ENCODE measurements at places on chromosomes 6 and 20.

DNA sequence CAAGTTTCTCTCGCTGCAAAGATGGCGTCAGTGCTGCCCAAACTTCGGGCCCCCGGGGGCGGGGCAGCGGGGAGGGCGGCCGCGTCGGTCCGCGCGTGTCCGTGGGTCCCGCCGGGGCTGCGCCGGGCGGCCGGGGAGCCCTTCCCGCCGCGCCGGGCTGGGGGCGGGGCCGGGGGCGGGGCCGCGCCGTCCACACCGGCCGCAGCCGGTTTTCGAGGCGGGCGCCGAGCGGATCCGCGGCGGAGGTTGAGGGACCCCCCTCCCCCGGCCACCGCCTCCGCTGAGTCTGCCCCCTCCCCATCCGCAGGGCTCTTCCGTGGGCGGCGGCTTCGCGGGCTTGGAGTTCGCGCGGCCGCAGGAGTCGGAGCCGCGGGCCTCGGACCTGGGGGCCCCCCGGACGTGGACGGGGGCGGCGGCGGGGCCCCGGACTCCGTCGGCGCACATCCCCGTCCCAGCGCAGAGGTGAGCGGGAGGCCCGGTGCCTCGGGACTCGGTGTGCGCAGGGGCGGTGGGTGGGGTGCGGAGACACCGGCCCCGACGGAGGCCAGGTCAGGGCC, 572 bp downstream of the SLC2A4RG start:
- no peak for DNase-seq

- no peak for DNase-seq
Observed at GRCh38 chr6:12379181-12379580, 89.0 kb downstream of the EDN1 start.

GRCh38 chr6:1610497-1611321, 994 bp downstream of the FOXC1 start:
- DNase-seq, result no peak

- no peak for DNase-seq
Observed at GRCh38 chr6:56734335-56734734, 91.6 kb upstream of the DST start.

GRCh38 chr6:1870932-1871331, 261.2 kb downstream of the FOXC1 start:
- DNase-seq, result no peak

DNA sequence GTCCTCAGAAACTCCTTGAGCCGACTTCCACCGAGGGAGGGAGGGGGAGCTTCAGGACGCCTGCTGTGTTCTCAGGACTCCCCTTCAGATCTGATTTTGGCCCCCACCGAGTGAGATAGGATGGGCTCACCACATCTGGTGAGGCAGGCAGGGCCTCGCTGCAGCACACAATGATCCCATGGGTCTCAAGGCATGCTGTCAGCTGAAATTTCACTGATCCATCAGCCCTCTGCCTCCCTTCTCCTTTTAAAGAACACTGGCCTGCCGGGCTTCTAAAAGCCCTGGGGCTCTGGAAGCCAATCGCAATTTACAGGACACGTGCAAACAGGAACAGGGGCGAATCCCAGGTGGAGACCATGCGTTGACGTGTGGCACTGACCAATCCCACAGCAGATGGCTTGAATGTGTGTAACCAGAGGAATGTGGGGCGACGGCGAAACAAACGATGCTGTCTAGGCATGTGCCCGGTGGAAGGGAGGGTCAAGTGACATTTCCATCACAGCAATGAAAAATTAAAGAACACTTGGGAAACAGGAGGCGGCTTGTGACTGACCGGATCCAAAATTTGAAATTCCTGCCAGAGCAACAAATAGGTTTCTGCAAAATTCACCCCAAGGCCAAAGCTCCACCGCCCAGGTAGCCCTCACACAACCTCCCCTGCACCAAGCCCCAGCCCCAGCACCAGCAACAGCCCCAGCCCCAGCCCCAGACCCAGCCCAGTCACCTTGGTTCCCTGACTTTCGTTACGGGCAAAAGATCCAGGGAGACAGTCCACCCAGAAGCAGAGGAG, 167.1 kb upstream of the ZNF337 start:
- no peak for DNase-seq

GRCh38 chr6:128363020-128363813, 157.2 kb downstream of the PTPRK start:
- DNase-seq, result no peak

GRCh38 chr6:145017516-145017915, 717.8 kb downstream of the EPM2A start:
- DNase-seq, result no peak

DNA sequence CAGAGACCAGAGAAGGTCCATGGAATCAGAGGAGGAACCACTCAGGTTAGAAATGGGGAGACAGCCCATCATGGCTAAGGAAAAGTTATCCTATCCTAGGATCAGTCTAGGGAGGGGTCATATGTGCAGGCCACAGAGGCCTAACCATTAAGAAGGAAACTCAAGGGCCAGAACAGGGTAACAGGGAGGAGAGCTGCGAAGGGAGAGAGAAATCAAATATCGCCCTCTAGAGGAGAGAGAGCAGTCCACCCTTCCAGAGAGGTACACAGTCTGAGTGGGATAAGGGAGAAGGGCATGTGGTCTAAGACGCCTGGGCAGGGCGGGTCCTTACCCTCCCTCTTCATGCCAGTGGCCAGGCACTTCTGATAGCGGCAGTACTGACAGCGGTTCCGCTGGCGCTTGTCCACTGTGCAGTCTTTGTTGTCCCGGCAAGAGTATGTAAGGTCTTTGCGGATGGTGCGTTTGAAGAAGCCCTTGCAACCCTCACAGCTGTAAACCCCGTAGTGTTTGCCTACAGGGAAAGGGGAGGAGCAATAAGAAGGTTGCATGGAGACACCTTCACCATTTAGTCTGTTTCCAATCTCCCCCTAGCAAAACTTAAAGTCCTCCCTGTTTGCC, 2.9 kb downstream of the RXRB start:
- no peak for DNase-seq

- no peak for DNase-seq
Observed at GRCh38 chr20:2385496-2385895, 4.8 kb downstream of the TGM6 start.

DNA sequence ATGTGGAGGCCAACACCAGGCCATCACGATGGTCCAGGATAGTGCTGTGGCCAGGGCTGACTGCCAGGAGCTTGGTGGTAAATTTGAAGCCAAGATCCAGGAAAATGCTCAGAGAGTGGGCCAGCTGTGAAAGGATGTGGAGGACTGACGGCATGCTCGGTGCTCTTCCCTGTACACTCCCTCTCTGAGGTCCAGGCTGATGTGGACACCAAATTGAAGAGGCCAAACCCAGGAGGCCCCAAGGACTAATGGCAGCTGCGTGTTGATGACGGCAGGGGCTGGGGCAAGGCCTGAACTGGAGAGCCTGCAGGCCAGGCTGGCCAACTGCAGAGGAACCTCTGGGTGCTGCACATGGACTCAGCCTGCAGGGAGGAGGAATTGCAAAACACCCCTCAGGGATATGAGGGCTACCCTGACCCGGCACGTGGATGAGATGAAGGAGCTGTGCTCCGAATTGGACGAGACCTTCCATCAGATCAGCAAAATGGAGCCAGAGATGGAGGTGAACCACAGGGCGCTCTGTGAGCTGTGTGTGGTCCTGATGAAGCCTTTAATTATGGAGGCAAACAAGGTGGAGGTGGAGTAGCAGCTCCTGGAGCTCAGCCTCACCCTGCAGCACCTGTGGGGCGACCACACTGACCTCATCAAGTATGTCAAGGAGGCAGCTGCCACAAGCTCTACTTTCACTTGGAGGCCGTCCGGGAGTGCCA, 6.9 kb upstream of the RAET1E start:
- DNase-seq, result no peak

GRCh38 chr20:63896264-63897105, 1.6 kb downstream of the DNAJC5 start:
- DNase-seq, result no peak

GRCh38 chr6:13235339-13235738, 93.0 kb downstream of the TBC1D7 start:
- no peak for DNase-seq

DNA sequence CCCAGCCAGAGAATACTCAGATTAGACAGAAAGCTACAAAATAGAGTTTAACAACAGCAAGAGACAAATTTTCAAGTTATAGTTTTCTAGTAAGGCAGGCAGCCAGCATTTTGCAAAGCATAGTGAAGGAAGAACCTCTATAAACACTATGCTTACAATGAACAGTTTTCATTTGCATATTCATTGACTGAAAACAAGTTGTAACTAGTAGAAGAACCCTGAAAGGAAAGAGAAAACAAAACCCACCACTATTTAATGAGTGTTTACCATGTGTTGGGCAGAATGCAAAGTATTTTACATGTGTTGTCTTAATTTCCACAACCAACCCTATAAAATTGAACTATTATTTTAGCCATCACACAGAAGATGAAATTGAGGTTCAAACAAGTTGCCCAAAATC, 196.1 kb downstream of the UBE3D start:
- no peak for DNase-seq

DNA sequence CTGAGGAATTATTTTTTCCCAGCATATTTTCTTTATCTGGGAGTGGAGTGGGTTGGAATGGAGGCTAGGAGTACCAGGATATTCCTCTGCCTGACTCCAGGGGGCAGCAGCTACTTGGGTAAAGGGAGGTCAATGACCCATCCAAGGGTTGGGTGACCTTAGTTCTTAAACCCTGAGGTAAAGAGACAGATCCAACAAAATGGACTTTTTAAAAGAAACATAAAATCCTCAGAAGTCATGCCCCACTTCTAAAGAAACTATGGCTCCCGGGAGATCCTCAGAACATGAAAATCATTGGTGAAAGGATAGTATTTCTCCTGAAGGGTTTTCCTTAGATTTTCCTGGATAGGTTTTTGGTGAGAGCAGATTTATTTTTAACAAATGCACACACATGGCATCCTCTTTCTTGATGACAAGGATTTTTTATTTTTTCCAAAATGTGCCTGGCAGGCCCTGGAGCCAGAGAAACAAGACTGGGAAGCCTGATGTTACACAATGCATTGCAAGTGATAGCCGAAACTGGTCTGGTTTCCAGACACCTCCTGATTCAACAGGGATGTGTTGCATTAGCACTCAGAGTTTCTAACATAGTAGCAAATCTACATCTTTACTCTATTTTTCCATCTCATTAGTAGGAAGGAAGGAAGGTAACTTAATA, 240.9 kb upstream of the BTBD3 start:
- DNase-seq, result no peak

- no peak for DNase-seq
Observed at GRCh38 chr20:2984028-2984501, 59.4 kb upstream of the GNRH2 start.

GRCh38 chr6:7073821-7074525, 33.8 kb upstream of the RREB1 start:
- DNase-seq, result peak; percentile 64

GRCh38 chr20:63163596-63164483, 52.1 kb downstream of the YTHDF1 start:
- DNase-seq, result no peak

- DNase-seq, result no peak
Observed at GRCh38 chr20:36096435-36096834, 58.1 kb upstream of the EPB41L1 start.

DNA sequence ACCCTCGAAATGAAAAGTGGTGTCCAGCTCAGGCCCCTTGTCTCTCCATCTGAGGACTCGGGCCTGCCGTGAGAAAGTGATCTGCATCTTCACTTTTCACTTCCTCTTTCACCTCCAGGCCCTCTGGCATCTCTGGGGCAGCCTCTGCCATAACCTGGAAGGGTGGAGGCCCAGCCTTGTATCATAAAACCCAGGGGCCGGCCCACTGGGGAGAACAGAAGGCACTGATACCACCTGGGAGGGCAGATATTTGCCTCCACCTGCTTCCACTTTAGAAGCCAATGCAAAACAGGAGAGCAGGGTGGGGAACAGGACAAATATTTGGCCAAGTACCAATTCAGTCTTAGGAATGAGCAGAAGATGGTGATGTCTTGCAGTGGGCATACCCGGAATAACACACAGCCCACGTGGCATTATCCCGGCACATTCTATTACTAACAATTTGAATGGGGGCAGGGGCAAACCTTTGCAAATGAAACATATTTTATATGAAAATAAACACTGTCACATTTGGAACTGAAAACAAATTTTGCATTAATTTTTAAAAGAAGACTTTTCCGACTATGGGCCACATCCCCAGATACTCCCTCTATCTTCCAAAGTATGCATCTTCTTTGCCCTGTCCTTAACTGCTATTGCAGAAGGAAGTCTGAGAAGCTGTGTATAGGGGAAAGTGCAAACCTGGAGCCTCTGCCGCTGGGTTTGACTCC, 69.2 kb upstream of the TBC1D7 start:
- no peak for DNase-seq

GRCh38 chr6:154251116-154251515, 105.5 kb downstream of the IPCEF1 start:
- no peak for DNase-seq

GRCh38 chr6:150915880-150916265, 50.4 kb downstream of the MTHFD1L start:
- no peak for DNase-seq

DNA sequence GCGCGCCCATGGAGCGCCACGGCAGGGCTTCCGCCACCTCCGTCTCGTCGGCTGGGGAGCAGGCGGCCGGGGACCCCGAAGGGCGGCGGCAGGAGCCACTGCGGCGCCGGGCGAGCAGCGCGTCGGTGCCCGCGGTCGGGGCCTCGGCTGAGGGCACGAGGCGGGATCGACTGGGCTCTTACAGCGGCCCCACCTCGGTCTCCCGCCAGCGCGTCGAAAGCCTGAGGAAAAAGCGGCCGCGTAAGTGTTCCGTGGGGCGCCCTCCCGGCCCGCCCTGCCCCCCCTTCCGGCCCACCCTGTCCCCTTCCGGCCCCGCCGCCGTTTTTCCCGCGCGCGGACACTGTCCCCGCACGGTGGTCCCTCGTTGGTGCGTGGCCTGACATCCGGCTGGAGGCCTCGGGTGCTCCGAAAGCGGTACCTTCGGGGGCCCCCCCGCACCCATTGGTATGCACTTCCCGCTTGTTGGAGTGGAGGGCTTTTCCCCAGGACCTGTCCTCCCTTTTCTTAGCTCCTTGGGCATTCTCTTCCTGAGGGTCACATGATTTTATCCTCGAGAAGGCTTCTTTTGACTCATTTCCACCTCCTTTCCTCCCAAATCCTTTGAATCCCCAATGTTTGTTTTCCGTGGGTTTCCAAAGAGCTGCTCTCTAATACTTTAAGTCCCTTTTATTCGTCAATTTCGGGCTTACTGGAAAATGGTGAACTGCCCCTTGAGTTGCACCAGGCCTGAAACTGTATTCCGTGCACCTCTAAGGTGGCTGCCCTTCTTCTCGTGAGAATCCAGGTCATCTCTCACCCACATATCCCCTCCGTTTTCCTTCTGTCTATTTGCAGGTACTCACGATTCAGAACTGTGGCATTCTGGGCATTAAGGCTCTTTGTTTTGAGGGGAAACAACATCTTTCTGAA, 556 bp downstream of the PANK2 start:
- no peak for DNase-seq
